Activated T-helper 17 cell treated with anti-CD3 and anti-CD28 coated beads, Interleukin-2, amount 50 U/mL, for 72 hours (primary cell): ENCODE measurements at places on chromosomes 6 and 20.

DNA sequence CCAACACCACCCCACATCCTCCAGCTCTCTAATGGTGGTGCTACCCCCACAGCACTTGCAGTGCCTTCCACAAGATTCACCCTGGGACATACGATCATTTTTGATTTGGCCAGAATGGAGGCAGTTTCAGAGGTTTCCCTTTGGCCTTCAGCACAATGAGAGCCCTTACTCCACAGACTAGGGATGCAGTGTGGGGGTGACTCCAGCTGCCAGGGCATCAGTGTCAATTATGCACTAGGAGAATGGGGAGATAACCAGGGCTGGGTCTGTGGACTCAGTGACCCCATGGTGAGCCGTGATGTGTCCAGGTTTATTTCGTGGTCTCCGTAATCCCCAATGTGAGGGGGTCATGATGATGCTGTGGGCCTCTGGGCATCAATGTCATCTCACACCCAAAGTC lies 31.5 kb upstream of the MICB start:
- no peak for ATAC-seq

DNA sequence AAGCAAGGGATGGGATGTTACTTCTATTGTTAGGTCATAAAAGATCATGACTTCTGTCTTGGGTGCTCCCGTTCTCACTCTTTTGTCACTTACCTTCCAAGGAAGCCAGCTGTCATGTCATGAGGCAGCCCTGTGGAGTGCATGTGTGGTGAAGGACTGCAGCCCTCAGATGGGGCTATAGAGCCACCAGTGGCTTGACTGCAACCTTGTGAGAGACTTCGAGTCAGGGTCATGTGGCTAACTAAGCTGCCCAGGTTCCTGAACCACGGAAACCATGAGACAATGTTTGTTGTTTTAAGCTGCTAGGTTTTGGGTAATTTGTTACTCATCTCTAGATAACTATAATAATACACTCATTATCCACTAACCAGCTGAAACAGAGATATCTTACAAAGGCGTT lies 477.1 kb downstream of the BTBD3 start:
- no peak for ATAC-seq

GRCh38 chr6:99402448-99402847 lies 8.5 kb upstream of the COQ3 start:
- no peak for ATAC-seq

GRCh38 chr6:2940010-2940850 lies 31.1 kb downstream of the SERPINB6 start:
- ATAC-seq, result peak; percentile 93

DNA sequence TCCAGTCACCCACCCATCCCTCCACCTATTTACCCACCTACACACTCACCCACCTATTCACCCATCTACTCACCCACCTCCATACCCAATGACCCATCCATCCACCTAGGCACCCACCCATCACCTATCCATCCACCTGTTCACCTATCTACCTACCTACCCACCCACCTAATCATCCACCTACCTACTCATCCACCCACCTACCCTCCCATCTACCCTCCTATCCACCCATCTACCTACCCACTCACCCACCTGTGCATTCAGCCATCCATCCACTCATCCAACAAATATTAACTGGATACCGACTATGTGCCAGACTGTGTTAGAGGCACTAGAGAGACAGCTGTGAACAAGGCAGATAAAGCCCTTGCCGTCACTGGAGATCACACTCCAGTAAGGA lies 40.3 kb downstream of the RSPO4 start:
- ATAC-seq, result no peak

- no peak for ATAC-seq
Observed at GRCh38 chr6:37125774-37126492, 44.0 kb upstream of the PIM1 start.

DNA sequence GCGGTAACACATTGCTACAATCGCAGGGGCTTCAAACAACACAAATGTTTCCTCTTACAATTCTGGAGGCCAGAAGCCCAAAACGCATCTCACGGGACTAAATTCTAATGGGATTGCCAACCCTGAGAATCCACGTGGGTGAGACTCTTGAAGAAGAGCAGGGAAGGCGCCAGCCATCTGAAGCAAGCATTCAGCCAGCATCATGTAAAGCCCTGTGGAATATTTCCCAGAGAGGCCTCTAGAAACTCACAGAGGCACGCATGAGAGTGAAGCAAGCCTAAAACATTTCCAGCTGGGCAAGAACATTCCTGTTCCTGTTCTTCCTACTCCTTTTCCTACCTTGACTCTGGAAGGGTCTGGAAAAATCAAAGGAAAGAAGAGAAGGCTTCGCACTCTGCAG lies 19.6 kb upstream of the FNDC1 start:
- no peak for ATAC-seq

DNA sequence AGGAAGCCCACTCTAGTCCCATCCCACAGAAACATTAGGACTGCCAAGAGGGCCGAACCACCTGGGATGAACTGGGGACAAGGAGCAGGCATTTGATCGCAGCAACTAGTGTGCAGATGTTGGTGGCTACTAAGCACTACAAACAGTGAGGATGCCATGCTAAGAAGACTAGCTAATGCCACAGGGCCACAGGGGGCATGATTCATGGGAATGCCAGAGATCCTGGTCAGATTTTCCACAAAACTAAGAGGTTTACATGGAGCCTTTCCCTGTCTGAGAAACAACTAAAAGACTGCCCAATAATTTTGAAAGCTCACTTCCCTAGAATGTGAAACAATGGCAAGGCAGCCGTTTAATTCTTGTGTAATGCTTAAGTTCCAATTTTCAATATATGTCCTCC lies 375.9 kb upstream of the PTCHD4 start:
- no peak for ATAC-seq

GRCh38 chr6:113833537-113833936 lies 23.6 kb upstream of the MARCKS start:
- no peak for ATAC-seq

GRCh38 chr20:35621560-35621946 lies 5.9 kb downstream of the SPAG4 start:
- ATAC-seq, result no peak

- no peak for ATAC-seq
Observed at GRCh38 chr20:46013322-46013828, 4.7 kb downstream of the MMP9 start.

- no peak for ATAC-seq
Observed at GRCh38 chr6:42129360-42129676, 13.1 kb downstream of the C6orf132 start.

DNA sequence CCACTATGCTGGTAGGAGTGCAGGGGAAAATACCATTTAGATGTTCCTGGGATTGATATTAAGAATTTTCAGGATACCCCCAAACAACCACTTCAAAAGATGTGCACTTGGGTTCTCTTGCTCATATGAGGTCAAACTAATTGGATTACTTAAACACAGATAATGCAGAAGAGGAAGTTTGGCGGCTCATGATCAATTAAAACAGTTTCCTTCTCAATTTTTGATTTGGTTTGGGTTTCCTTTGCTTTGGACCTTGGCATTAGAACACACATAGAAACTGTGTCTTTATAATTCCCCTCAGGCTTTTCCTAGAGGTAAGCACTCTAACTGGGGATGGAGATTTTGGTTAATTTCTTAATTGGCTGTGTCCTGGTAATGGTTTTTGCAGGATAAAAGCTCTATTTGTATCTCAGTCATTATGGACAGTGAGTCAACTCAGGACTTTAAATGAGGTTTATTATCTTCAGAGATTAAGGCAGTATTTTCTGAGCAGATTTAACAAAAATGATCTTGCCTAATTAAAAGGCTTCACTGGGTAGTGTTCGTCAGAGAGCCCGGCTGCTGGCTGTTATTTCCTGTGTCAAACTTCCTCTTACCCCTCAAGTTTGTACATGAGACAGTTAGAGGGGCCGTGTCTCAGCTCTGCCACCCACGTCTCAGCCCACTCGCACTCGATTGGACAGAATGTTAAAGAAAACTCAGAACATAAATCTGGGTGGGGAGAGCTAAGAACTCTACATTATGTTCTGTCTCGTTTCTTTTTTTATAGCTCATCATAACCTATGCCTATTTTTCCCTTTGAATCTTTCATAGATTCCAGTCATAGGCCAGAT lies 50.3 kb upstream of the PREP start:
- peak; percentile 65 for ATAC-seq

GRCh38 chr6:41937472-41937860 lies 4.1 kb downstream of the CCND3 start:
- ATAC-seq, result no peak

GRCh38 chr20:48544402-48545339 lies 283.1 kb downstream of the PREX1 start:
- no peak for ATAC-seq

- no peak for ATAC-seq
Observed at GRCh38 chr6:39204160-39204495, 25.1 kb downstream of the KCNK5 start.

- no peak for ATAC-seq
Observed at GRCh38 chr6:168118935-168119334, 39.9 kb upstream of the FRMD1 start.

GRCh38 chr6:133431031-133431430 lies 189.9 kb downstream of the EYA4 start:
- no peak for ATAC-seq

DNA sequence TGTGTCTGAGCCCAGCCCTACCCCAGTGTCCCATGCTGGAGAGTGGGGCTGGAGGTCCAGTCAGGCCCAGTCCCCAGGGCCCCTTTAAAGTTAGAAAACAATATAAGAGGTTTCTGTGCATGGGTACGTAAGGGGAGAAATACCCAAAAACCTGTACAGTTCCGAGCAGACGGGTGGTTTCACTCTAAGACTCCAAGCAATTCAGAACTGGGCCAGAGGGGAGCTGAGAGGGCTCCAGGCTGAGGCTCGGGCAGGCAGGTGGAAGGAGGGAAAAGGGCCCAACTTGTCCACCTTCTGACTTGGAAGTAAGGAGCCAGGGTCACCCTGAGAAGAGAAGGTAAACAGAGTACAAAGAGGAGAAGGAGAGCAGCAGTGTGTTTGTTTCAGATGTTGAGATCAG lies 296.0 kb downstream of the CDH4 start:
- ATAC-seq, result no peak

GRCh38 chr6:108778421-108779186 lies 69.6 kb upstream of the ARMC2 start:
- ATAC-seq, result no peak

- no peak for ATAC-seq
Observed at GRCh38 chr6:136611133-136611532, 60.9 kb upstream of the MAP7 start.

DNA sequence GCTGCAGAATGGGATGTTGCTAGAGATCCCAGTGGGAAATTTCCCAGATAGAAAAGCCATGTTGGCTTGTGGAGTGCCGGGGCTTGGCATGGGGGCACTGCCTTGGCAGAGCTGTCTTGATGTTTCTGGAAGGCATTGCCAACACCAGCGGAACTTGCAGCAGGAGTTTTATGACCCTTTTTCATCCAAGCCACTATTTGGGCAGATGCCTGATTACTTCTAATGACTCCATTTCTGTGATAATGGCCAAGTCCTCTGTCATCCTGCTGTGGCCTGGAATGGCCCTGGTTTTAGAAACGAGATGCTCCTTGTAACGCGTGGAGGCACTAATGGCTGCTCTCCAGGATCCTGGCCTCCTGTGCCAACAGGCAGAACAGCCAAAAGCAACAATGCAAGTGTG lies 229.0 kb downstream of the ZNF217 start:
- no peak for ATAC-seq

DNA sequence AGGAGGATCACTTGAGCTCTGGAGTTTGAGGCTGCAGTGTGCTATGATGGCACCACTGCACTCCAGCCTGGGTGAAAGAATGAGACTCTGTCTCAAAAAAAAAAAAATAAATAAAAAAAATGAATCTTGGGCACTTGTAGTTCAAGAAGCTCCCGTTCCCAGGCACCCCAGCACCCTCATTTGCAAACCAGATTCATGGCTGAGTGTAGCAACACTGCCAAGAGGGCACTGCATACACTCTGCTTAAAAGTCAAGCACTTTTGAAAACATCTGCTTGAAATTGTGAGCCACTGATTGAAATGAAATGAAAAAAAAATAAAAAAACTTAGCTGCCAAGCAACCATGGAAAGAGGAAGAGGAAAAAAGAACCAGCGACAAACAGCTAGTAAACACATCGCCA lies 124.7 kb upstream of the SASH1 start:
- ATAC-seq, result no peak

GRCh38 chr6:3849681-3850450 lies 693 bp downstream of the FAM50B start:
- ATAC-seq, result no peak

DNA sequence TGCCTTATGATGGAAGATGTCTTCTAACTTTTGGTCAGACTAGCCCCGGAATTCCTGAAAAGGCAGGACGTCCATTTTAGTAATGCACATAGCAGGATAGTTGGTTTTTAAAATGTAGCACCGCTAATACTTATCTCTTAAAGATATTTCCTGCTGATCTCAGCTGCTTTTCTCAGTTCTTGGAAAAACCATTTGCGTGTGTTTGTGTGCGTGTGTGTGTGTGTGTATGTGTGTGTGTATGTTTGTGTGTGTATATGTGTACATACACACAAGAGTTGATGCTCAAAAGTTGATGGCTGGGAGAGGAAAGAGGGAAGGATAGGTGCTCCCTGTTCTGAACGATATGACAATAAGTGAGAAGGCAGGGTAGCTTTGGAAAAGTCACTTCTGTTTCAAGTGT lies 61.7 kb upstream of the SUPT3H start:
- no peak for ATAC-seq

DNA sequence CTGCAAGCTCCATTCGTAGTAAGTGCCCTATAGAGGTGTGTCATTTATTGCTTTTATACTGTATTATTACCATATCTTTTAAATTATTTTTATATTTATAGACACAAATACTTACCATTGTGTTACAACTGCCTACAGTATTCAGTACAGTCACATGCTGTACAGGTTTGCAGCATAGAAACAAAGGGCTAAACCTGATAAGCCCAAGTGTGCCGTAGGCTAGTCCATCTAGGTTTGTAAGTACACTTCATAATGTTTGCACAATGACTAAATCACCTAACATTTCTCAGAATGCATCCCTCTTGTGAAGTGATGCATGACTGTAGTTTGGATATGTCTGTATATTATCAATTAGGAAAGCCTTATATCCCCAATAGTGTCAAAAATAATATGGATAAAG lies 122.8 kb downstream of the CLVS2 start:
- ATAC-seq, result no peak

- no peak for ATAC-seq
Observed at GRCh38 chr6:166561771-166562359, 24.6 kb downstream of the RAMACL start.

DNA sequence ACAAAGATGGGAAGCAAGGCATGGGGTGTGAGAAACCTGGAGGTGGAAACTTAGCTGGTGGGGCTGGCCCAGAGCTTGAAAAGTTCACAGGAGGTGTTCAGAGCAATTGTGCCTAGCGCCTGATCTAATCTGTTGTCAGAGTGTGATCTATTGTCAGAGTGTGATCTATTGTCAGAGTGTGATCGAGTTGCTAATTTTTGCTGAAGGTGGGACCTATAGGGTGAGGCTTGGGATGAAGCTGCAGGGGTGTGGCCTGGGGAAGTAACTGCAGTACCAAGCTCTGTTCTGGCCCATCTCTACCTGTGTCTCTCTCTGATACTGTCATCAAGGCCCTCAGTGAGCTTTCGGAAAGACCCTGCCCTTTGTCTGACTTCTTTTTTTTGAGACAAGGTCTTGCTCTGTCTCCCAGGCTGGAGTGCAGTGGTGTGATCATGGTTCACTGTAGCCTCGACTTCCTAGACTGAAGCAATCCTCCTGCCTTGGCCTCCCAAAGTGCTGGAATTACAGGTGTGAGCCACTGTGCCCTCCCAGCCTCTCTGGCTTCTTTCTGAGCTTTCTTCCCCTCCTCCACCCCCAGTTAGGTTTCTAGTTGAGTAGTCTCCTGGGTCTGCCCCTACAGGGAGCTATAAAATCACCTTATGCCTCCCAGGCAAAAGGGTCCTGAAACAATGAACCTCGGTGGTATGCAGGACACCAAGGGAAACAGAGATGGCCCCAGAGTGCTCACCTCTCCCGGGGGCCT lies 150.8 kb upstream of the RNF24 start:
- peak; percentile 22 for ATAC-seq
